Foreskin keratinocyte (primary cell): ENCODE measurements at places on chromosomes 16 and 17. TPM values are rescaled to one million over a fixed set of nuclear protein-coding genes. Genes with fewer than 3 reads are reported as not detected.

- DNase-seq, result no peak
Measured at GRCh38 chr16:27243725-27244362, 24.7 kb downstream of the NSMCE1 start.

GRCh38 chr17:27555339-27555738 is 75.6 kb upstream of the LGALS9 start:
- DNase-seq, result no peak

DNA sequence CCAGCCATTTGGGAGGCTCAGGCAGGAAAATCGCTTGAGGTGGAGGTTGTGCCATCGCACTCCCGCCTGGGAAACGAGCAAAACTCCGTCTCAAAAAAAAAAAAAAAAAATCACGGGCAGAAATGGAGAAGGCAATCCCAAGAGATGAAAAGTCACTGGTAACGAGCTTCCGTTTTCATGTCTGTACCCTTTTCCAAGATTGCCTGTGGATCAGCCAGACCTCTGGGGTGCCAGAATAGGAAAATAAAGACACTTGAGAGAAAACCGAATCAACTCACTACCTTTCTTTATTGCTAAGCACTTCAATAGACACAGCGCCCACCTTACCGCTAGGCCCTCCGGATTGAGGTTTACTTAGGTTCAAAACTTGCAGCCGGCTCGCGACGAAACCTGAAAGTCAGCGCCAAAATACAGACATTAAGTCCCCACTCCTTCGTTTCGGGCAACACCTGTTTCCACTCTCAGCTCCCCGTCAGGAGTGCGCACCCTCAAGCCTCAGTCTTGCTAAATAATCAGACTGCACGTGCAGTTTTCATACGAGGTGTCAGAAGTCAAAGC is 970 bp upstream of the TRAF7 start:
- no peak for DNase-seq

- DNase-seq, result peak; percentile 6
Measured at GRCh38 chr17:70521821-70522256, 352.5 kb downstream of the KCNJ2 start.

Gene NATD1
- 1.2 and 2.6 TPM in 2 replicates for total RNA-seq

DNA sequence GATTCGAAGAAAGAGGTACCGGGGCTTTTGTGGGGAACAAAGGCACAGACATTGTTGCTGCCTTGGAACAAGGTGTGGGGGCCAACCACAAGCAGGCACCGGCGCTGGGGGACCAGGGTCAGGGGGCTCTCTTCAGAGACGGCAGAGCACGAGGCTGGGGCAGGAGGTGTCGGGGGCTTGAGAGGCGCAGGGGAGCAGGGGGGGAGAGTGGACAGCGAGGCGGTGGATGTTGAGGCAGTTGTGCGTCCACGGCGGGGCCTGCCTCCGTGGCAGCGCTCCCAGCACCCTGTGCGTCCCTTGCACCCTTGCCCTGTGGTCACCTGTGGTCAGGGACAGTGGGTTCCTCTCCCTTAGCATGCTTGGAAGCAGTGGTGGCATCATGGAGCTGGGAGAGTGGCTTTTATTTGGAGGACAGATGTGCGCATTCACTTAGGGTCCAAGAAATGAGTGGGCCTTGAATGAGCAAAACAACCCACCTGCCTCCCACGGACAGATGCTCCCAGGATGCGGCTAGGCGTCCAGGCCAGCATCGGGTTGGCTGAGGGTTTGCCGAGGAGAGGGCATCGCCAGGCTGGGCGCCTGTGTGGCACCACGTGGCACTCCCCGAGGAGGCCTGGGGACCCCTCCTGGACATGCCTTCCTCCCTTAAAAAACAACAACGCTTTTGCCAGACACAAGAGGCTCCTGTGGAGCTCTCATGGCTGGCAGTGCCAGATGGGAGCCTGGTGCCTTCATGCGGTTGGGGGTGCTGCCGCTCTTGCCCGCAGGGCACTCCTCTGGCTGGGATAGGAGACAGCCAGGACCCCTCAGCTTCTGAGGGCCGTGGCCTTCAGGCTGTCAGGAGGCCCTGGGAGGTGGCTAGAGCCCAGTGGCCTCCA is 113.0 kb downstream of the BANP start:
- DNase-seq, result no peak

DNA sequence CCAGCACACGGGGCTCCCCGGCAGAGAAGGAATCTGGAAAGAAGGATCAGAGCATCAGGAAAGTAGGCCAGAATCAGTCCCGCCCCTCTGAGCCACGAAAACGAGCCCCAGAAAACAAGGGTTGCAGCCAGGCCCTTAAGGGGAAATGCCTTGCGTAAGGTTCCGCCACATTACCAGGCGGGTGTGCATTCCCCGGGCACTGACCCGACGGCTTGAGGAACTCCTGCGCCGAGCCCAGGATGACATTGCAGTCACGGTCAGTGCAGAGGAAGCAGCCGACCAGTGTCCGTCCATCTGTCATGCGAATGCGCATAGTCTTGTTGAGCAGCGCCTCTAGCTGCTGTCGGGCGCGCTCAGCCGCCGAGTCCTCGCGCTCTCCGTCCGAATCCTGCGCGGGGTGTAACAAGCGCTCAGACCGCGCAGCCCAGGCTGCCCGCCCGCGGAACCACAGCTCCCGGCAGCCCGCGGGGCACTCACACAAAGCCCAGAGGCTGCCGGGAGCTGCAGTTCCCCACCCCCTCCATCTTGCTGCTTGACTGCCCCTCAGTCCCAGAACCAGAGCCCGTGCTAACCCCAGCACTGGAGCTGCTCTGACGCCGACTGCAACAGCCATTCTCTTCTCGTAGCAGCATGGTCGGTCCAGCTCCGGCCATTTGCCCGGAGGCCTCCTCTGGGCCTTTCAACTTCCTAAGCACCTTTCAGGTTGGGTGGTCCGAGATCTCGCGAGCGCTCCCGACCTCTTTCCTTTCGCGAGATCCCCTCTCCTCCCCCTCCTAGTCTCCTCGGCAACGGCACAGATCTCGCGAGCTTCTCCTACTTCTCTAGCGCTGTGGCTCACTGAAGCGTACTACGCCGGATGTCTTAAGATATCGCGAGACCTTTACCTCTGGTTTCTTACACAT is at the start of gene NAA38:
Gene NAA38 (minus strand): TSS at position 749 of the 902 bp plus-strand sequence. CDS start 96 bp downstream, at position 653.
- DNase-seq, result peak; percentile 99

Gene CYBA
- 19.1 and 28.2 TPM in 2 replicates for total RNA-seq

Gene RND2
- total RNA-seq, result 0.14 TPM in 2 replicates

DNA sequence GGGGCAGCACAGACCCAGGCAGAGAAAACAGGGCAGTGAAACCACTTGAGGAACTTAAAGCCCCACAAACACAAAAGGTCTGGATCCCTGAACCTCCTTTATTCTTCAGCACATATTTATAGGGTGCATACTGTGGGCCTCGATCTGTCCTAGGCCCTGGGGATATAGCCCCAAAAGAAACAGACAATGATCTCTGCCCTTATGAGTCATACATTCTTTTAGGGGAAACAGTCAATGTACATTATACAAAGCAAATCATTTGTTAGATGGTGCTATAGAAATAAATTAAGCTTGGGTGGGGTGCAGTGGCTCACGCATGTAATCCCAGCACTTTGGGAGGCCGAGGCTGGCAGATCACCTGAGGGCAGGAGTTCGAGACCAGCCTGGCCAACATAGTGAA is 10.0 kb upstream of the HES7 start:
- no peak for DNase-seq

- no peak for DNase-seq
Measured at GRCh38 chr17:61400717-61401388, 1.2 kb downstream of the TBX2 start.

- no peak for DNase-seq
Measured at GRCh38 chr17:5127910-5128309, 12.1 kb downstream of the USP6 start.

DNA sequence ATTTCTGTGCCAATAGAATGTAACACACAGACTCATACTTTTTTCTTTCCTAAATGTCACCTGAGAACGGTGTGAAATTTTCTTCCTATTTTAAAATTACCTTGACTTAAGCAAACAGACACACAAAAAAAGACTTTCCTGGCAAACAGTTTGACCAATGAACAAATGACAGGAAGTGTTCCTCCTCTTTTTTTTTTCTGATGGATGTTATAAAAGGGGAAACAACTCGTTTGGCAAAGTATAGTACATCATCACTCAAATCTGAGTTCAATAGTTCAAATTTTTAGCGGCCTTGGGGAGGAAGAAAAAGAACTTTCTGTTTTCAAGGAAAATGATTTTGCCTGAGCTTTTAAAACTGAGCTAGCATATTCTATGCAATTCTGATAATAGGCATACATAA is 19.8 kb downstream of the HS3ST3A1 start:
- DNase-seq, result no peak

Gene PRSS27
- total RNA-seq, result 0.21 and 0.31 TPM in 2 replicates

Gene BICDL2
- 0.39 and 0.68 TPM in 2 replicates for total RNA-seq

Gene KRTAP1-5
- total RNA-seq, result not detected in 2 replicates

Gene PRAC2
- total RNA-seq, result not detected in 2 replicates

Gene CACNG3
- total RNA-seq, result not detected in 2 replicates
